CD8-positive, alpha-beta memory T cell (primary cell): ENCODE measurements at places on chromosomes 11 and 22. TPM values are rescaled to one million over a fixed set of nuclear protein-coding genes. Genes with fewer than 3 reads are reported as not detected.
A peak's percentile ranks its signal among the peaks of the same experiment; 100 is the strongest.

The LAMTOR1 gene
- total RNA-seq = 77.3 TPM

The CNGA4 gene
- total RNA-seq = not detected

The DCUN1D5 gene
- total RNA-seq = 84.8 TPM

- H3K4me3 ChIP-seq = no peak overlapping the region
- no peaks in the 10 kb centered on the region for H3K4me1 ChIP-seq
- no peaks in the 10 kb centered on the region for H3K27me3 ChIP-seq
- no peak for DNase-seq
- no peak overlapping the region for H3K27ac ChIP-seq
These were observed 247.5 kb upstream of the ZBED5 start for GRCh38 chr11:11105361-11105760.

- no peaks in the 10 kb centered on the region for H3K36me3 ChIP-seq
- DNase-seq = peak; percentile 20
- no peaks in the 10 kb centered on the region for H3K27me3 ChIP-seq
- H3K4me3 ChIP-seq = no peak overlapping the region
- H3K27ac ChIP-seq = no peak overlapping the region
- H3K4me1 ChIP-seq = no peaks in the 10 kb centered on the region
These were observed 48.2 kb downstream of the LRFN4 start for GRCh38 chr11:66904981-66905521.

- peaks cover 32% of the 10 kb centered on the region for H3K4me1 ChIP-seq
- H3K36me3 ChIP-seq = no peaks in the 10 kb centered on the region
- DNase-seq = no peak
- H3K4me3 ChIP-seq = no peak overlapping the region
These were observed 2.1 kb upstream of the CDKN1C start for GRCh38 chr11:2887515-2888195.

DNA sequence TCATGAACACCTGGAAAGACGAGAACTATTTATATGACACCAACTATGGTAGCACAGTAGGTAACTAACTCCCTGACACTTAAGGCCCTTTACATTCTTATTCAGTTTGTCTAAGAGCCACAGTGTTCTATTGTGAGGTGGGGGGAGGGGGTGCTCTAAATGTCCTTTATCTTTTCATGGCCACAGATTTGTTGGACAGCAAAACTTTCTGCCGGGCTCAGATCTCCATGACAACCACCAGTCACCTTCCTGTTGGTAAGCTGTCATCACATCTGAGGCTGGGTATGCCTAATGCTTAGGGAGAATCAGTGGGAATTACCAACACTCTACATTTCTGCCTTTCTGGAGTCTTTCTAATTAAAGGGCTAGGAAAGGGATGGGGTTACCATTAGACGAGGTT, 30.7 kb downstream of the EHF start:
- H3K27ac ChIP-seq = no peak overlapping the region
- peaks cover 26% of the 10 kb centered on the region for H3K4me1 ChIP-seq
- DNase-seq = no peak
- no peaks in the 10 kb centered on the region for H3K36me3 ChIP-seq

- H3K36me3 ChIP-seq = no peaks in the 10 kb centered on the region
- no peak overlapping the region for H3K27ac ChIP-seq
- no peak overlapping the region for H3K4me3 ChIP-seq
- DNase-seq = no peak
- no peaks in the 10 kb centered on the region for H3K27me3 ChIP-seq
These were observed 12.7 kb downstream of the TOM1 start for GRCh38 chr22:35312198-35313059.

DNA sequence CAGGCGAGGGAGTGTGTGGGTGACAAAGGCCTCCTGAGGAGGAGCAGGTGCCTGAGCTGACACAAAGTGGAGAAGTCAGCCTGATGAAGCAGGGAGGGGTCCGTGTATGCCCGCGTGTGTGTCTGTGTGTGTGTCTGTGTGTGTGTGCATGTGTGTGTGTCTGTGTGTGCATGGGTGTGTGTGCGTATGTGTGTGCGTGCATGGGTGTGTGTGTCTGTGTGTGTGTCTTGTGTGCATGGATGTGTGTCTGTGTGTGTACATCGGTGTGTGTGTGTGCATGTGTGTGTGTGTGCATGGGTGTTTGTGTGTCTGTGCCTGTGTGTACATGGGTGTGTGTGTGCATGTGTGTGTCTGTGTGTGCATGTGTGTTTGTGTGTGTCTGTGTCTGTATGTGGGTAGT, 65.6 kb upstream of the EIF3D start:
- no peaks in the 10 kb centered on the region for H3K36me3 ChIP-seq
- DNase-seq = no peak
- no peaks in the 10 kb centered on the region for H3K27me3 ChIP-seq
- H3K4me3 ChIP-seq = no peak overlapping the region
- no peak overlapping the region for H3K27ac ChIP-seq

- H3K36me3 ChIP-seq = no peaks in the 10 kb centered on the region
- no peak overlapping the region for H3K4me3 ChIP-seq
- H3K4me1 ChIP-seq = no peaks in the 10 kb centered on the region
- H3K27ac ChIP-seq = no peak overlapping the region
- peak; percentile 39 for DNase-seq
These were observed 44.3 kb downstream of the LINC01488 start for GRCh38 chr11:69525516-69526452.

- DNase-seq = no peak
- H3K27me3 ChIP-seq = no peaks in the 10 kb centered on the region
- no peaks in the 10 kb centered on the region for H3K36me3 ChIP-seq
- no peak overlapping the region for H3K4me3 ChIP-seq
- H3K4me1 ChIP-seq = no peaks in the 10 kb centered on the region
- no peak overlapping the region for H3K27ac ChIP-seq
These were observed 116.6 kb downstream of the TBC1D22A start for GRCh38 chr22:46879083-46879482.

GRCh38 chr11:119480380-119481020, 57.5 kb upstream of the THY1 start:
- H3K36me3 ChIP-seq = no peaks in the 10 kb centered on the region
- DNase-seq = no peak
- H3K27me3 ChIP-seq = no peaks in the 10 kb centered on the region
